SHP77 (cell line): ENCODE measurements at places on chromosomes 7 and 10.
A peak's percentile ranks its signal among the peaks of the same experiment; 100 is the strongest.

GRCh38 chr7:27947586-27948278 lies 207.8 kb downstream of the TAX1BP1 start:
- no peak for DNase-seq

DNA sequence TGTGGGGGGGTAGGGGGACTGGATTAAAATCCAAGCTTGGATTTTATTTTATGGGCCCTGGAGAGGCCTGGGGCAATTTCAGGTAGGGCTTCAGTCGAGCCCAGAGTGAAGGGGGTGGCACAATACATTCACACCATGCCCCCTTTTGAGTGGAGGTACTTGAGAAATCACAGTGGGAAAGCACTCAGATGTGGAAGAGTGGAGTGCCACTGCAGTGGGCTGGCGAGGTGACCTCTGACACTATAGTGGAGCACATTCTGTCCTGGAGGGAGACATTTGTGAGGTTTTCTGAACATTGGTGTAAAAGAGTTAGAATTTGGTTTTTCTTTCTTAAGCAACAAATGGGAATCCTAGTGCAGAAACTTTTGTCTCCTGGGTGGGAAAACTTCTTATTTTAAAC lies 143.2 kb downstream of the WNT2 start:
- DNase-seq, result no peak

GRCh38 chr7:22861576-22861975 lies 38.9 kb upstream of the TOMM7 start:
- DNase-seq, result no peak

DNA sequence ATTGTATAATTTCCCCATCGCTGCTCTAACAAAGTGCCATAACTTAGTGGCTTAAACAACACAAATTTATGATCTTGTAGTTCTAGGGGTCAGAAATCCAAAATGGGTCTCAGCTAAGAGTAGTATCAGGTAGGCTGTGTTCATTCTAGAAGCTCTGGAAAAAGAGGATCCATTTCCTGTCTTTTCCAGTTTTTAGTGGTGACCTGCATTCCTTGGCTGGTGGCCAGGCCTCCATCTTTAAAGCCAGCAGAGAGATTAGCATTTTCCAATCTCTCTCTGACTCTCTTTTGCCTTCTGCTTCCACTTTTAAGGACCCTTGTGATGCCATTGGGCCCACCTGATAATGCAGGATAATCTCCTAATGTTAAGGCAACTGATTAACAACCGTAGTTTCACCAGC lies 41.0 kb upstream of the C10orf120 start:
- DNase-seq, result no peak

GRCh38 chr10:86715156-86715795 lies 41.1 kb upstream of the BMPR1A start:
- no peak for DNase-seq

GRCh38 chr10:70699659-70700174 lies 27.4 kb downstream of the ADAMTS14 start:
- no peak for DNase-seq

DNA sequence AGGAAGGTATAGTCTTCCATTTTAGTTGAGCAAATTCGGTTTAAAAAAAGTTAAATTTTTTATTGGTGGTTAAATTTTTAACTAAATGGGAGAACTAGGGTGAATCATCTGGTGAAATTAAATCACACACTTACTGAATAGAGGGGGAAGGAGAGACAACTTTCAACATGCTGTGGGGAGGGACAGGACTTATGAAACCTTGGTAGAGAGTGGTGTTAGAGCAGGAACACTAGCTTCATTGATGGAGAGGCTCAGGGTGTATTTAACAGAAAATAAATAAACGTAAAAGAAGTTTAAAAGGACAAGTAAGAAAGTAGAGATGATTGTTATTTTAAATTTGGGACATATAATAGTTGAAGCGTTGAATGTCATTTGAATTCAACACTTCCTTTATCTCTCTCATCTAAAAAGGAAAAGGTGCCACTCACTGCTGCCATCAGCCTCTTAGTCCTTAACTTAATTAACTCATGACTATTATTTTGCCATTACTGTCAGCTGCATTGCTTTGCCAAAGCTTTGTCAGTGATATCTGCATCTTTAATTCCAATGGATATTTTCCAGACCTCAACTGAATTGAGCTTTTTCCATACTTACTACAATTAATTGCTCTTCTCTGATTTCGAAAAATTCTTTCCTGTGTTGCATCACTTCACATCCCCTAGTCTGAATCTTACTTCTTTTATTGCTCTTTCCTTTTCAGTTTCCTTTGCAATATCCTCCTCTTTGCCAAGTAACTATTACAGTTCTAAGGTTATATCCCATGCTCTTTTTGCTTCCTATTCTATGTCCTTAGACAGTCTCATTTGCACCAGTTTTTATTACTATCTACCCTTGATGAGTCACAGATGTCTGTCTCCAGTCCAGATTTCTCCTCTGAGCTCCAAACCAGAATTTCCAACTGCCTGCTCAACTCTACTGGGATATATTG lies 71.7 kb downstream of the GNAT3 start:
- no peak for DNase-seq

DNA sequence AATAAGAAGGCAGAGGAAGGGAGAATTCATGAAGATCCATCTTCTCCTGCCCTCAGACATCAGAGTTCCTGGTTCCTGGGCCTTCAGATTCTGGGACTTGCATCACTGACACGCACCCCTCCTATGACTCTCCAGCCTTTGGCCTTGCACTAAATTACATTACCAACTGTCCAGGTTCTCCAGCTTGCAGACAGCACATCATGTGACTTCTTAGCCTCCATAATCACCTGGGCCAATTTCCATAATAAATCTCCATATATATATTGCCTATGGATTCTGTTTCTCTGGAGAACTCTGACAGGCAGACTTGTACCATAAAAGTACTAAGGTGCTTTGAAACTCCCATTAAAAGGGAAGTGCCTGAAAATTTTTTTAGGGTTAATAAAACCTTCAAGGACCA lies 23.2 kb downstream of the RSU1 start:
- no peak for DNase-seq

DNA sequence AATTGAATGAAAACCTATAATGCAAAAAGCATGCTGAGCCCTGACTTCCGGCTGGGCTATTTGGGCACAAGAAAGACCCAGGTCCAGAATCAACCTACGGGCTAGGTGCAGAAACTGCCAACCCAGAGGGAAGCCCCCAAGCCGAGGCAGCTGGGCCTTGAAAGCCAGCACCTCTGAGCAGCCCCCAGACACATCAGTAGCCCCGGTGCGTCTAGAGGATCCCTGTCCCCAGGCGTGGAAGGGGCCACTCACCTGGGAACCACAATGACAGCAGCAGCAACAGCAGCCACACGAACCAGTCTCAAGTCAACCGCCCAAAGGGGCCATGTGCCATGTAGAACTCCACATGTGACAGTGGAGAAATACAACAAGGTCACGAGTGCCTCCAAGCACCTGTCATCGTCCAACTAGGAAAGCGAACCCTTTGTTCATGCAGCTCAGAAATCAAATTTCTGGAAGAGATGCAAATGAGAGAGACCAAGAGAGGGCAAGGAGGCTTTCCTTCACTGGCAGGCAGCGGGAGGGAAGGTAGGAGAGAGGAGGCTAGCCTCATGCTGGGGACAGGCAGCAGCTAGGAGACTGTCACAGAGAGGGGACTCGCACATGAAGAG lies 57.5 kb upstream of the CHST15 start:
- no peak for DNase-seq

DNA sequence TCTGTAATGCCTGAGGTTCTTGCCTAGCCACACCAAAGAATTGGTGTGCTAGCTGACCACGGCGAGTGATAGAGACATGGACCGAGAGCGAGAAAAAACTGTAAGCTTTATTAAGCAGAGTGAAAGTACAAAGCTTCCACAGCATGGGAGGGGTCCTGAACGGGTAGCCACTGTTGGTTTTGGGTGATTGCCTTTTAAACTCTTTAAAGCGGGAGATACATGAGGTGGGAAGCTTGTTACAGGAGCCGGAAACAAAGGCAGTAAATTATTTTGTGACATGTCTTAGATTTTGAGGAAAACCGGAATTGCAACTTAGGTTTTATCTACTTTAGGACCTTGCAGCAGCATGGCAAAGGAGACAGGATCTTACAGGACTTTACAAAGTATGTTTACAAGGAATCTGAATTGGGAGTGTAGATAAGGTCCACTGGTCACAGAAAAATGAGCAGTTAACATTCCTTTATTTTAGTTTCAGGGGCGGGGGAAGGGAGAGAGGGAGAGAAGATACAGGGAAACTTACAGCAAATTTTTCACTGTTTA lies 252.7 kb upstream of the MBL2 start:
- DNase-seq, result no peak

- peak; percentile 28 for DNase-seq
Observed at GRCh38 chr10:119315128-119316001, 108.0 kb downstream of the GRK5 start.

DNA sequence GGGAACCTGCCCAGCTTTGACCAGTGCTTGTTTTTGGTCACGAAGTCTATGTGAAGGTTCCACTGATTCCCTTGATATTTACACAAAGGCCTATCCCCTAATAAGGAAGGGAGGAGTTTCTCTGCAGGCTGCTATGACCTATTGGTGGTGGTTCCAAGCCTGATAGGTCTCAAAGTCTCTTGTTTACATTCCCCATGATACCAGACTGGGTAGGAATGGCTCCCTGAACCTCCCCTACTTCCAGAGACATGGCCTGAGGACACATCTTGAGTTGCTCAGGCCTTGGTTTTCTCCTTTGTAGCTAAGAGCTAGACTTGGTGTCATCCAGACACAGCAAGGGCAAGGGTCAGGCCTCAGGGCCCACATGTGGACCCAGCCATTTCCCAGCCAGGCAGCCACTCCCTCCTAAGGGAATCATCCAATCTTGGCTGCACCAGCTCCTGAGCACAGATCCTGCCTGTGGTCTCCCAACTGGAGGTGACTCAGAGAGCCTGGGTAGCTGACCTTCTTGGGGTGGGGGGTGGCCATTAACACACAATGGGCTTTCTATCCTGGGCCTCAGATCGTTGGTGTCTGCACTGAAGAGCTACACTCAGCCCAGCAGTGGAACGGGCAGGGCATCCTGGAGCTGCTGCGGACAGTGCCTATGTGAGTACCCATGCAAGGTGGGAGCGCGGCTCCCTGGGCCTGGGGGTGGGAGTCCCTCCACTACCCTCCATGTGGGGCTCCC lies 51.0 kb upstream of the TRIM8 start:
- DNase-seq, result no peak

DNA sequence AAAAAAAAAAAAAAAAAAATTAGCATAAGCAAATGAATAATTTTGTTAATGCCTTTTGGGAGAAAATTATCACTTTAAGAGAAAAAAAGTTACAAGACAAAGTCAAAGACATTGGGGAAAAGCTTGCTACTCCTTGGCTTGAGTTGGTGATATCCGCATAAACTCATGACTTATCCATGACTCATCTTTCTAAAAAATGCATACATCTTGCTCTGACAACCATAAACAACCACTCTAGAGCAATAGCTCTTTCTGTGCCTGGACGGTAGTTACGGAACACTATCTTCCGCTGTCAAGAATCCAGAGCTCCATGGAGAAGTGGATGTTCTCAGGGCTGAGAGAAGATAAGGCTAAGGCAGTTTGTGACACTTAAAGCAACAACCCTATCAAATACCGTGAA lies 281.1 kb upstream of the PFKP start:
- no peak for DNase-seq

DNA sequence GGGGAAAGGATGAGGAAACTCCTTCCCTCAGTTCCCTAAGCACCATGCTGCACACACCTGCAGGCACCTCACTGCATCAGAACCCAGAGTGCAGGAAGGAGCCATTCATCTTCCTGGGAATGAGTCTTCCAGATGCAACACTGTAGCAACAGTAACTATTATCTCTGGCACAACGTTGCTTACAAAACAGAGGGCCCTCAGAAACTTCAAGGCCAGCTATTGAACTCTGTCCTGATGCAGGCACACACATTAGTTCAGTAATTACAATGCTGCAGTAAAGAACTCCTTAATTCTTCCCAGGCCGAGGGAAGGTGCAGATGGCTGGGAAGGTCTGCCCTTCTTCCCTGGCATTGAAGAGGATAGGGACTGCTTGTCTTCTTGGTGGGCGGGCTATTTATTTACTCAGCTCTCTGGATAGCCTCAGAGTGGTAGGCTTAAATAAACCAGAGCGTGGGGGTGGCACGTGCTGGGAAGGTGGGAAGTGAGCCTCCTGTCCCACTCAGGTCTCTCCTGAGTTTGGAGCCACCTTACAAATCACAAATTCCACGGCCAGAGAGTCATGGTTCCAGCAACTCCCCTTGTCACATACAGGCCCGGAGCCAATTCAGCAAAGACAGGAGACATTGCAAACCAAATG lies 125.1 kb upstream of the JCAD start:
- DNase-seq, result no peak

DNA sequence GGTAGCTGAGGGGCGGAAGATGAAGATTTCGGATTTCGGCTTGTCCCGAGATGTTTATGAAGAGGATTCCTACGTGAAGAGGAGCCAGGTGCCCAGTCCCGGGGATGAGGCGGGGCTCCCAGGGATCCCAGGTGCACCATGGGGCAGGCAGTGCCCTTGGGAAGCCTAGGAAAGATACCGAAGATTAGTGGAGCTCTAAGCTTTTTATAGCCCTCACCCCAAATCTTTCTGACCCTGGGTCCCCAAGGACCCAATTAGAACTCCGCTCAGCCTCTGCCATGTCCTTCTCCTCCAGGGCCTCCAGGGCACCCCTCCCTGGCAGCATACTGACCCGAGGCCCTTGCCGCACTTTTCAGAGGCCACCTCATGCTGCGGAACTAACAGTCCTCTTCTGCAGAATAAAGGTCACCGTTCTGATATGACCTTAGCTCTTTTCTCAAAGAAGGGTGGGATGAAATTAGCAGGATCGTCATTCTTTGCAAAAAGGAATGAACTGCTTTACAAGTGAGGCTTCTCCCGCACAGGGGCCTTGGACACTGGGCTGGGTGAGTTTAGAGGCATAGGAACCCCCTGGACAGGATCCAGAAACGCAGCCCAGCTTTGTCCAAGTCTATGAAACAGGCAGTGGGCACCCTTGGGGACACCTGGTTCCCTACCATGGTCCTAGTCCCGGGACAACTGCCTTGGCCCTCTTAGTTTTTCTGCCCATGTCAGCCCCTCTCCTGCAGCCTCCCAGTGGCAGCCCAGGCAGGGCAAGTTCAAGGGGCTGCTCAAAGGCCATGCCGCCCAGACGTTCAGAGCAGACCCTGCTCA lies 17.9 kb upstream of the CSGALNACT2 start:
- DNase-seq, result no peak

DNA sequence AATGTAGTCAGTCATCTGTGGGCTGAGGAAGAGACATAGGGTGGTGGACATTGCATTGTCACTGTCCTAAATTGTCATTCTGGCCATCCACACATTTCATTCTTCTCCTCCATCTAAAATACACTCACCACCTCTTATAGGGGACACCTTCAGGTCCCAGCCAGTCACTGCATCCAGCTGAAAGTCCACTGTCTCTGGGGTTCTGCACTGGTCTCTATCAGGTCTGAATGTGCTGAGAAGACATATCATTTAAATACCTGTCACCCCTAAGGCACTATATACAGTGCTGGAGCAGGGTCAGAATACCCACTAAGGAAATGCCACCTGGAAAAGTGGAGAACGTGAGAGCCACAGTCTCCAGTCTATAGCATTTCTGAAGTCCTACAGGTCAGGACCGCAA lies 29.6 kb downstream of the SH2D4B start:
- no peak for DNase-seq
